ENCODE measurements at places on chromosomes 5 and 9.

DNA sequence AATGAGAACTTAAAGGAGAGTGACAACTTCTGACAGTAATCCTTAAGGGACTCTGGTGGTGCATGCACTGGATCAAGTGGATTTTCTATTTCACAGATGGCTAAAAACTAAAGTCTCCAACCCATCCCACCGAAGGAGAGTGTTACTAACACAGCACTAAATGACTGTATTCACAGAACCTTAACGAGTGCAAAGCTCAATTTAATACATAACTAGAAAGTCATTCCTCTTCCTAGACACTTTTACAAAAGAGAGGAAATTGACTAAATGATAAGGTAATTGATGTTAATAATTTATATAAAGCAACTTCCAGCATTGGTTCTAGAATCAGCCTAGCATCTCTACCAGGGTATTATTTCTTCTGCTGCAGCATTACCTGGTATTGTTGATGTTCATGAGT, 189.8 kb downstream of the ADAMTS12 start:
- no peak for DNase-seq

- peak; percentile 14 for DNase-seq
These were observed 353 bp downstream of the SH3PXD2B start for GRCh38 chr5:172453986-172454357.

GRCh38 chr9:110846215-110846614, 177.6 kb downstream of the MUSK start:
- DNase-seq: no peak

GRCh38 chr9:80954521-80954920, 734.8 kb downstream of the TLE1 start:
- no peak for DNase-seq

GRCh38 chr5:19172926-19173470, 815.0 kb downstream of the CDH18 start:
- no peak for DNase-seq

- peak; percentile 49 for DNase-seq
These were observed 79.9 kb downstream of the FNBP1 start for GRCh38 chr9:129962889-129963703.

- no peak for DNase-seq
These were observed 5.5 kb downstream of the DNAJB5 start for GRCh38 chr9:34994900-34995669.

DNA sequence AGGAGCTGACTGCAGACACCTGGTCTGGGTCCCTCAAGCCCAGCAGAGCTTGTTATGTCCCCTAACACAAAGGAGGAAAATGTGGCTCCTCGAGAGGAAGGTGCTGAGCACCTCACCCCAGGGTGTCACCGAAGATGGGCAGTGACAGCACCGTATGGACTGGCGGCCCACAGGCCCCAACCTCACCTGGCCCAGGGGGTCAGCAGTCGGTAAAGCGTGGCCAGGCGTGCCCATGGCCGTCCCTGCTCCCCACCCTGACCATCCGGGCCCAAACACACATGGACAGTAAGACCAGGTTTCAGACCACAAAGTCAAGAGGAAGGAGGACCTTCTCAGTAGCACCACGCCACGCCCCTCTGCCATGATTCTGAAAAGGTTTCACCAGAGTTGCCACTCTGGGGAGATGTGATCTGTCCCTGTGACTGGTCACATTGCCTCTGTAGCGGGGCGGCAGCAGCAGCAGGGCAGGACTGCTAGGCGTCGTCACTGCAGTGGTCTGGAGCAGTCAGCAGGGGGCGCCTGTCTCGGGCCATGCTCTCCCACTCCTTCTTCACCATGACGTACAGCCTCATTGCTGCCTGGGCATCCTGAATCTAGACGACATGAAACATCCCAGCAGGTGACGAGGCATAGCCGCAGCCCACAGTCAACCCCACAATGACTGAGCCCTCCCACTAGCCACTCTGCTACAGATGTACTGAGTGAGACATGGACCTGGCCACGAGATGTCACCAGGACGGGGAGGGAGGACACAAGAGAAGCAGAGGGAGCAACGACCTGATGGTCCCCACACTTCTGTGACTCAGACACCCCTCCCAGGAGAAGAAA, 11.1 kb downstream of the REXO4 start:
- DNase-seq: peak; percentile 73

DNA sequence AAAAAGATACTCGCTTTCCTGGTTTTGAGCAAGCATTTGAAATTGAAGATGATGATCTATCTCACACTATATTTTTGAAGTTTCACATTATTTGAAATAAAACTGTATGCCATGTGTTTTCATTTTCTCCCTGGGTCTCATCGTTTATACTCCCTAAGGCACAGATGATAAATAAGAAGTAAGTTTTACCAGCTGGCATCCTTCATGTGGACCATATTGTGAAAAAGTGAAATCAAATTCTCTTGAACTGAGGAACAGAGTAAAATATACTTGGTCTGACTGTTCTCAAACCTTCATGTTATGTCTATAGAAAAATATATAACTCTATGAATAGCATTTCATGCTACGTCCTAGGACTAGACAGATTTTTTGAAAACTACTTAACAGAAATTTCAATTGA, 1600.9 kb upstream of the C9orf72 start:
- no peak for DNase-seq

DNA sequence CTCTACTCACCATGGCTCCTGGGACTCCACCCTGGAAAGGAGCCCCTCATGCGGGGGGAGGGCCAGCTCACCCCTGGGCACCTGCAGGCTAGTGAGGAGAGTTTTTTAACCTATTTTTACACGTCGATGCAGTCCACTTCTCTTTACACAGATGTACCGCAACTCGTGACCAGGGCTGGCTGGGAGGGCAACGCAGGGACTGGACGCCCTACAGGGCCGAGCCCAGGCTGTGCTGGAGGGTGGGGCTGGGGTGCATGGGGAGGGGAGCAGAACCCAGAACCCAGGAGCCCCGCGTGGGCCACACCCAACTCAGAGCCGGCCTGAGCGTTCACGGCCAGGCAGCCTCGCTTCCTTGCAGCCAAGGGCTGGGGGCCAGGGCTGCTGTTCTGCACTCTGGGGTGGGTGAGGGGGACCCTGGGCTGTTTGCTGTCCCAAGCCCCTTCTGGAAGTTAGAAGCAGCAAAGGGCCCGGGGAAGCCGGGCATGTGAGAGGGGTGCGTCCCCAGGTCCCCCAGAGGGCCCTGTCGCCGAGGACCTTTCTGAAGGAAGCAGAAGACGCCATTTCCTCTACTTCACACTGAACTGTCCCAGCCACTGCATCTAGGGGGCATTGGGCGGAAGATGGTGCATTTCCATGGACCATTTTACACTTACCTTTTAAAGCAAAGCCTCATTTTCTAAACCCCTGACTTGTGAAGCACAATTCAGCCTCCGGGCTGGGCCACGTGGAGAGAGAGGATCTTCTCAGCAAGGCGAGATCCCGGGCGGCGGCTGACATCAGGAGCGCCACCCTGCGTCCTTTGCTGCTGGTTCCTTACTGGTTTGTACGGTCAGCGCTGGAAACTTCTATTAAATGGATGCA, 90.5 kb downstream of the KCNT1 start:
- DNase-seq: no peak

DNA sequence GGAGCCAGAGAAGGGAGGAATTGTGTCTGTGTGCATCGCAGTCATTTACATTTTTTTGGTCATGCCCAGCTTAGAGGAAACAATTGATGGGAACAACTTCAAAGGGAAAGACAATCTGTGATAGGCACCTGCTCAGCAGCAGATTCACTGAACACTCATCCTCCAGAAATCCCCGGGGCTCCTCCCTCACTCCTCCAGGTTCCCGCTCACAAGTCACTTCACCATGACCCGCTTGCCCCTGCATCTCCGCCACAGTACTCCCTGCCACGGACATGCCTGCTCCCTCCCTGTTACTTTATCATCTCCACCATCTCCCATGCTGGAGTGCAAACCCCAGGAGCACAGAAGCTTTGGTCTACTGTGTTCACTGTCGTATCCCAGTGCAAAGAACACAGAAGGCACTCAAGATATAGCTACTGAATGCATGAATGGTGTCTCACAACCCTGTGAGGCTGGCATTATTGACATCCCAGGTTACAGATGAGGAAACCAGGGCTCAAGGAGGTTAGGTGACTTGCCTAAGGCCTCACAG, 16.2 kb downstream of the LHX6 start:
- DNase-seq: no peak

DNA sequence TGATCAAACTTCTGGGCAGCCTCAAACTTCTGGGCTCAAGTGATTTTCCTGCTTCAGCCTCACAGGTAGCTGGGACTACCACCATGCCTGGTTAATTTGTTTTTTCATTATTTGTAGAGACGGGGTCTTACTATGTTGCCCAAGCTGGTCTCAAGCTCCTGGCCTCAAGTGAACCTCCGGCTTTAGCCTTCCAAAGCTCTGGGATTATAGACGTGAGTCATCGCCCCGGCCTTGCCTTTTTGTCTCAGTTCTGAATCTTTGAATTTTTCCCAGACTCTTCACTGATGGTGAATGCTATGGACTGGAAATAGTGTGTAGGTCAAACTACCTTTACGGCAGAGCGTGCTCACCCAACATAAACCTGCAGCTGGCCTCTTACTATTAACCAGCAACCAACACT, 32.3 kb upstream of the EGFLAM start:
- no peak for DNase-seq

DNA sequence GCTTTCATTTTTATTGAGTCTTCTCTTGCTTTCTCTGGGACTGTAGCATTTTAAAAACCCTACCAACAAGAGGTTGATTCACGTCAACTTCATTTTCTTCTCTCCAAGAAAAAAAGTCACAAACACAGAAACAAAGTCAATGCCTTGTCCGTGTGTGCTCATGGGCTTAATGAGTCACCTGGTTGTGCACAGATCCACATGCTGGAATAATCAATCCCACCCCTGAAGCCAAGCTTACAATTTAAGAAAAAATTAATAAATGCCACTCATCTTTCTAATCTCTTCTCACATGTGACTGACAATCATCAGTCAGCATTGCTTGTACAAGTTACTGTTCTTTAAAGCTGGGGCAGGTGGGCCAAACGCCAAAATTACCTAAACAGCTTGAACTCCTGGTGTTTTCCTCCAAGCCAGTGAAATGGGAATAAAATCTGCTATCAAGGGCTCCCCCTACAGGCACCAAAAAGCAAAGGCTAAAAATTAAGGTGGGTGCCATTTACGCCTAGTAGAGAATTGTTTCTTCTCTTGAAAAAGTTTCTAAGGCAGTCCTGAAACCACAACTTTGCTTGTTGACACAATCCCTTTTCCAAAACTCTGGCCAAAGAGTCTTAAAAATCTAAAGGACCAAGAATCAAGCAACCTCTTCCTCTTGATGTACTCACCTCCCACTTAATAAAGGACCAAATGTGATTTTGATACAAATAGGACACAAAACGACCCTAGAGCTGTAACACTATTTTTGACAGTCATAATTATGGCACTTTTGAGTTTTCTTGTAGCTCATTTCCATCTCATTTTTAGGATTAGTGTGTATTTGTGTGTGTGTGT, 21.3 kb downstream of the TRMO start:
- no peak for DNase-seq

DNA sequence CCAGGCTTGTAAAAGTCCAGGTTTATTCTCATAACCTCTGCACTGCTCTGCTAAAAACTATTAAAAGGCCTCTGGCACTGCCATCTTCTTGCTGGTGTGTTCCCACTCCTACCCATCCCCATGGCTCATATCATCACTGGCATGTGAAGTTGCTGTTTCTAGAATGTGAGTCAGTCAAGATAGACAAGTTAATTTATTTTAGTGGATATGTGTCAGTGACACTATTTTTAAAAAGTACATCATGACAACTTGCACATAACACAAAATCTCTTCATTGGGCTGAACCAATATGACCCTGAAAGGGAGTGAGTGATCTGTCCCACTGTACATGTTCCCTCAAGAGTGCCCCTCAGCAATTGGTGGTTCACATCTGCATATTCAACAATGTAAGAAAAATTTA, 299.7 kb downstream of the NFIB start:
- DNase-seq: no peak

DNA sequence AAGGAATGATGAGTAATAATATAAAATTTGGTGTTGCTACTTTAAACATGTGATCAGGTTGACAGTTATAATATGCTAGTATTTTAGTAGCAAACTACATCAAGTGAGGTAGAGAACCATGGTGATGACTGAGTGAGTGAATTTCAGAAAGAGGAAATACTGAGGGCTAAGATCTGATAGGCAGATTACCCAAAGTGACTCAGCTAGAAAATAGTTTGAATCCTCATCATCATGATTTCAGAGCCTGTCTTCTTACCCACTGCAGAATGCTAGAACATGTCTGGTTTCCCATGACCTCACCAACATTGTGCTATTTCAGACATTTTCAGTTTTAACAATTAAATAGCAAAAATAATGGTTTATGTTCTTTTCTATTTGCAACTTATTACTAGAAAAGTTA, 602.1 kb downstream of the TAF11L14 start:
- no peak for DNase-seq

- peak; percentile 23 for DNase-seq
These were observed 92.3 kb downstream of the STRBP start for GRCh38 chr9:123175854-123176629.

DNA sequence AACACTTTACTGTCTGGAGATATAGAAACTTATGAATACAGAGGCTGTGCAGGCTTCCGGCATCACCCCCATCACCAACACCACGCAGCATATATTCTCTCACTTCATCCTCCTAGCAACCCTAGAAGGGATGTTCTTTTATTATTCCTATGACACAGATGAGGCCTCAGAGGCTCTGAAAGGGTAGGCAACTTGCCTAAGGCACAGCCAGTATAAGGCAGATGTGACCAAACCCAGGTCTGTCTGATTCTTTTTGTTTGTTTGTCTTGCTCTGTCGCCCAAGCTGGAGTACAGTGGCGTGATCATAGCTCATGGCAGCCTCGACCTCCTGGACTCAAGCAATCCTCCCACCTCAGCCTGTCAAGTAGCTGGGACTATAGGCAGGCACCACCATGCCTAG, 22.8 kb upstream of the CORO2A start:
- DNase-seq: no peak

GRCh38 chr5:177310757-177311391, 824 bp downstream of the MXD3 start:
- DNase-seq: peak; percentile 60

Data from GM06990 (cell line).